ENCODE measurements at places on chromosomes 2 and 18.

GRCh38 chr2:65164426-65164891 is 34.6 kb upstream of the RAB1A start:
- DNase-seq = no peak

- DNase-seq = no peak
Observed at GRCh38 chr2:31411771-31412170, 2.8 kb downstream of the XDH start.

DNA sequence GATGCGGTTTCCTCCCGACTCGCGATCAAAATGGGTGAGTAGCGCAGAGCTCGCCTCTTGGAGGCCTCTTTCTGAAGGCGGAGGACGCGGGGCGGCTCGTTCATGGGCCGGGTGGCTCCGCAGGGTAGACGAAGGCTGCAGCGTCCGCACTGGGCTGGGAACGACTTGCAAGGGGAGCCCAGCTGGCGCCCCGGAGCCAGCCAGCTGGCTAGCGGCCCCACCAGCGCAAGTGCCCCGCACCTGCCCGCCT is 328 bp upstream of the PASK start:
- no peak for DNase-seq

DNA sequence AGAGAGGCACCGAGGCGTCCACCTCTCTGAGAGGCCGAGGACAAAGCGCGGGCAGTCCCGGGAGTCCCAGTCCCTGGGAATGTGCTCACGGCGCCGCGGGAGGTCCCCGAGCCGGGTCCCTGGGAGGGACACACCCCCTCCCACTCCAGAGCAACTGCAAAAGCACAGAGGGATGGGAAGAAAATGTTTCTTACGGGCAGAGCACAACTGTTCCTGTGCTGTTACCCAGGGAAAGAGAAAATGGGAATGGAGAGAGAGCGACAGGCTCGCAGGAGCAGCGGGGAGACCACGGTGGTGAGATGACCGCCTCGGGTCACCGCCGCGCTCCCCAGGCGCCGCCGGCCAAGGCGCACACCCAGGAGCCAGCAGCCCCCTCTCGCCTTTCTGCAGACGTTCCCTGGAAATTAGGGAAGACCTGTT is 1.2 kb upstream of the BCL11A start:
- DNase-seq = no peak

- DNase-seq = no peak
Observed at GRCh38 chr18:36608107-36608506, 220.7 kb downstream of the TPGS2 start.

- DNase-seq = no peak
Observed at GRCh38 chr18:48848641-48849143, 102.1 kb downstream of the SMAD7 start.

DNA sequence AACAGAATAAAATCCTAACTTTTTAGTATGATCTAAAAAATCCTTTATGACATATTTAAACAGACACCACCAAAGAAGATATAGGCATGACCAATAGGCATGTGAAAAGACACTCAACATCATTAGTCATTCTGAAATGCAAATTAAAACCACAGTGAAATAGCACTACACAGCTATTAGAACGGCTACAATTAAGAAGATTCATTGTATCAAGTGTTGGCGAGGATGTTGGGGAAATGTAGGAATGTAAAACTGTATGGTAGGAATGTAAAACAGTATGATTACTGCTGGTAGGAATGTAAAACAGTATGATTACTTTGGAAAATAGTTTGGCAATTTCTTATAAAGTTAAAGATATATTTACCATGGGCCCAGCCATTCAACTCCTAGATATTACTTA is 253.3 kb upstream of the TCF4 start:
- DNase-seq = peak; percentile 3

GRCh38 chr2:42139101-42139500 is 30.1 kb upstream of the EML4 start:
- DNase-seq = no peak

DNA sequence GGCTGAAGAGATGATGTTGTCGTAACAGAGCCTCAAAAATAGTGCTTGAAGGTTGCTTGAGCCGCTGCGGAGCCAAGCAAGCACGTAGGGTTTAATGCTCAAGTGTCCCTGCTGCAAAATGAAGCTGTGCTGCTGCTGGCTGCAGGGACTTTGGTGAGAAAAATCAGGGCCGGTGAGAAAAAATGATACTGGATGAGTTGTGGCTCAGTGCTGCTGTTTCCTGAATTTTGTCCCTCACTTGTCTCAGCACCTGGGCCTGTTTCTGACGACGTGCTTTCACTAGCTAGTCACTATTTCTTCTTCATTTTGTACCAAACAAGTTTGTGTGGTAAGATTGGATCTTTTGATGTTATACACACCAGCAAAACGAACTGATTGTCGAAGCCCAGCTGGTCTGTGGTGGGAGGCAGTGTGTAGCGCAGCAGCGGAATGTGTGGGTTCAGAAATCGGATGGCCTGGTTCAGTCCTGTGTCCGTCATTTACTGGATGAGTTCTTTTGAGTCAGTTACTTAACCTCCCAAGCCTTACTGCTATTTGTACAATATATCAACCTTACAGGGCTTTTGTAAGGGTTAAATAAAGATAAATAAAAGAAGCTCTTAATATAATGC is 172.8 kb upstream of the FOSL2 start:
- DNase-seq = no peak

DNA sequence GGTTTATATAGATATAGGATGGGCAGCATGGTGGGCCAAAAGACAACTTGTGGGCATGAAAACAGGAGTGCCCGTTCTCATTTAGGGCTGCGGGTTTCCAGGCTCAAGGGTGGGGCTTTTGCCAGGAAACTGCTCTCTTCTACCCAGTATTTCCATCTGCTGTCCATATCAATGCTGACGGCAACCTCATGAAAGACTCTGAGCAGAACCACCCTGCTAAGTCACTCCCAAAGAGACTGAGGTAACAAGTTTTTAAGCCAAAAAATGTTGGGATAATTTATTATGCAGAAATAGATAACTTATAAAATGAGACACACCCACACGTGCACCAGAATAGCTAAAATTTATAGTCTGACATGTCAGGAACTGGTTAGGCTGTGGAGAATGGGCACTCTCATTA is 36.1 kb upstream of the MPPE1 start:
- DNase-seq = no peak

- no peak for DNase-seq
Observed at GRCh38 chr2:201242571-201243277, 17.6 kb upstream of the CASP8 start.

- no peak for DNase-seq
Observed at GRCh38 chr2:75410702-75411101, 150.0 kb downstream of the EVA1A start.

DNA sequence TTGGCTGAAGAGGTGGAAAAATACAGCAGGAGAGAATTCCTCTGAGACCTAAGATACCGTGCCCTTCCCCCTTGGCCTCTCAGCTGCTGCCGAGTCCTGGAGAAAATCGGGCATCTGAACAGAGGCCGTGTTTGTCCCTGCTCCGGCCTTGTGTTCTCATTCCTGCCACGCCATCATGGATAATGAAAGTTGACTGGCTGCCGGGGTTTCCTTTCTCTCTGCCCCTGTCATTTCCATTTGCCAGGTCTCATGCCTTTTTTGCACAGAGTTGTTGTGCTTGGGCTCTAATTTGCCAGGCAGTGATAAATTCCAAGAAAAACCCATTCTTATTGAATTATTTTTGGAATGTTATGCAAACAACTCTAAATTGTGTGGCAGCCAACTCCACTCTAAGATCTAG is 496.9 kb upstream of the TNP1 start:
- no peak for DNase-seq

DNA sequence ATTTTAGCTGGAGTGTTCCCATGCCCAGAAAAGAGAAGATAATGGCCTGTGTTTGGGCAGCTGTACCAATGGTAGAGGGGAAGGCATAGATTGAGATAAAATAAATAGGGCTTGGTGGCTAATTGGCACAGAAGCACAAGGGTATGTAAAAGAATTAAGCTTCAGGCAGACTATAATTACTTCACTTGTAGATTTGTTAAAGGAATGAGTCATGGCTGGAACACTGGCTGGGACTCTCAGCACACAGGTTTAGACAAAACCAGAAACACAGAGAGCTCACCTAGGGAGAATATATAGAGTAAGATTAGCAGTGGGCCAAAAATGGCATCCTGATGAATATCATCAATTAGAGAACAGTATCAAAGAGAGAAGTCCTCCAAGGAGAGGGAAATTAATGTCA is 198.3 kb upstream of the FIGN start:
- no peak for DNase-seq

GRCh38 chr2:205056151-205056561 is 510.9 kb downstream of the PARD3B start:
- DNase-seq = no peak

DNA sequence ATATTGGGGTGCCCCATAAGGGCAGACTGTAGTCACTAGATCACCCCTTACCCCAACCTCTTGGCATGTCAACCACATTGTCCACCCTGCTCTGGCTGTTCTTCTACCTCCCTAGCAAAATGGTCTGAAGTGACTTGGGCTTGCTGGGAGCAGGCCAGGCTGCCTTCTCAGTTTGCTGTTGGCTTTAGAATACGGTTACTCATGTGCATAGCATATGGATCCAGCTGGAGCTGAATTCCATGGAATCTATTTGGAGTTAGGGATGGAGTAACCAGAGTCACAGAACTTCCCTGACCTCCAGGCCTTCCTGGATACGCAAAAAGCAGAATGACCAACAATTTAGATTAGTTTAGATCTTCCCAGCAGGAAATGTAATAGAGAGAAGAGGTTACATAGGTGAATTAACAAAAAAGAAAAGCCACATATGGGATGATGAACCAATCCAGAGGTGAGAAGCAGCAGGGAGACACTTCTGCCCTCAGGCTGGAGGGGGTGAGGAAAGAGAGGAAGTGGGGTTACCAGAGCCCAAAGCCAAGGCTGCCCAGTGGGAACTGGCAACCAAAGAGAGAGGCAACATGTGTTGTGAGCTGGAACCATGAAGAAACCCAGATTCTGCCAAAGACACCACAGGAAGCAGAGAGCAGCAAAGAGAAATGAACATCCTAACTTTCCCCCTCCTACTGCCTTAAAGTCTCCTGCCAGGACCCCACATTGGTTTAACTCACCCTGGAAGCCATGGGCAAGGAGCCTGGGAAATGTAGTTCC is 26.1 kb downstream of the PKDCC start:
- peak; percentile 92 for DNase-seq

DNA sequence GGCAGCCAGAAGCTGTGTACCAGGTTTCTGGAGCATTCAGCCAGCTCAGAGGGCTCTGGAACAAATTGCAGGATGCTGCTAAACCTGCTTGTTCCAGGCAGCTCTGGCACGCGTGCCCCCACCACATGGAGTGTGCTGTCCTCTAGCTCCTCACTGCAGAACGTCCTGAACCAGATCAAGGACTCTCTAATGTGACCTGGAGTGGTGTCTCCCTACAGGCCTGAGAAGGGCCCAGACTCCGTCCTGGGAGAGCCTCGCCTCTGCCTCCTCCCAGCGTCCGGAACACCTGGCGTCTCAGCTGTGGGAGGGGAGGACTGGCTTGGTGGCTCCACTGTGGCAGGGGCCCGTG is 115.6 kb upstream of the GPC1 start:
- DNase-seq = no peak

DNA sequence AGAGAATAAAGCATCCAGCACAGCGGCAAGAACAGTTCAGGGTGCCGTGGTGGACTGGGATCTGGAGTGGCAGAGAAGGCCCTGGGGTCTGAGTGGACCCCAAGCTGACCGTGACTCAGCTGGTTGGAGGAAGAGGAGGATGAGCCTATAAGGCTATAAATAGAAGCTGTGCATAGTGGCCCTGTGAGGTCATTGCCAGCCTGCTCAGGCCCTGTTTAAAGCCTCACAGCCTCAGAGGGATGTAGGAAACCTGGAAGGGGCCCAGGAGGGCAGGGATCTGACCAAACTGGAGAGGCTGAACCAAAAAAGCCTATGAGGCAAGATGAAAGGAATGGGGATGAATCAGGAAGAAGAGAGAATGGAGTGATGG is 11.3 kb upstream of the DES start:
- peak; percentile 95 for DNase-seq

All from HCEC 1CT (cell line).